Upper lobe of right lung (tissue), 1 donor: ENCODE measurements at places on chromosomes 16 and 17. TPM values are rescaled to one million over a fixed set of nuclear protein-coding genes. Genes with fewer than 3 reads are reported as not detected.

DNA sequence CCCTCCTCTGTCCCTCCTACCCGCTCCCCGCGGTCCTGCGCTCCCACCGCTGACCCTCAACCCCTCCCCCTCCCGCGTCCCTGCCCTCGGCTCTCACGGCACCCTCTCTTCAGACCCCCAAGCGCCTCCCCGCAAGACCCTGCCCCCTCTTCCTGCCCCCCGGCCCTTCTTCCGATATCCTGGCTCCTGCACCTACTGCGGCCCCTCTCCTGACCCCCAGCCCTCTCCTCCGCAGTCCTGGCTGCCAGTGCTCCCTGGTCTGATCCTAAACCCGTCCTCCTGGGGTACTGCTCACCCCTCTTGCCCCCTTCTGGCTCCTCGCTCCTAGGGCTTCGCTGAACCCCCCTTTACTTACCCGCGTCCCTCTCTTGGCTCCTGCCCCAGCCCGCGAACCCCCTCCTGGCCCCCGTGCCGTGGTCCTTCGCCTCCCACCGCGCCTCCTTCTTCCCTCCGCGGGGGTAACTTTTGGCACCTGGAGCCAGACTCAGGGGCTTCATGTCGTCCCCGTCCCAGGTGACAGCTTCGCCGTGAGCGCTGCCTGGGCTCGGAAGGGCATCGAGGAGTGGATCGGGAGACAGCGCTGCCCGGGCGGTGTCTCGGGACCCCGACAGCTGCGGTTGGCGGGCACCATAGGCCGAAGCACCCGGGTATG lies 839 bp downstream of the NKD1 start:
- DNase-seq, result no peak

The RAB26 gene
- total RNA-seq, result 0.67 TPM

The LPO gene
- total RNA-seq, result not detected

The NOD2 gene
- total RNA-seq, result 4.2 TPM

DNA sequence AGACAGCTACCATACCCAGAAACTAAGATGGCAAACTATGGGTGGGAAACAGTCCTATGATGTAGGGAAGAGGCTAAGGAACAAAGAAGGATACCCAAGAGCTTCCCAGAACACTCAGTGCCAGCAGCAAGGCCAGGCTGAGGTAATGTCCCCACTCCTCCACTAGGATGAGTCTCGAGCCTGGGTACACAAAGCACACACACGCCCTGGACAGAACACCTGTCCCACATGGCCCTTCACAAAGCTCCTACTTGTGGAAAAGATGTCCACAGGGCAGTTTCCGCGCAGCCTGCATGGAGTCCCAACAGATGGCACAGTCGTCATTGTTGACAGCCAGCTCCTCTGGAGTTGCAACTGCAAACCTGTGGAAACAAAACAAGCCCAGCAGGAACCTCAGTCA lies 23.9 kb downstream of the AMFR start:
- DNase-seq, result no peak

DNA sequence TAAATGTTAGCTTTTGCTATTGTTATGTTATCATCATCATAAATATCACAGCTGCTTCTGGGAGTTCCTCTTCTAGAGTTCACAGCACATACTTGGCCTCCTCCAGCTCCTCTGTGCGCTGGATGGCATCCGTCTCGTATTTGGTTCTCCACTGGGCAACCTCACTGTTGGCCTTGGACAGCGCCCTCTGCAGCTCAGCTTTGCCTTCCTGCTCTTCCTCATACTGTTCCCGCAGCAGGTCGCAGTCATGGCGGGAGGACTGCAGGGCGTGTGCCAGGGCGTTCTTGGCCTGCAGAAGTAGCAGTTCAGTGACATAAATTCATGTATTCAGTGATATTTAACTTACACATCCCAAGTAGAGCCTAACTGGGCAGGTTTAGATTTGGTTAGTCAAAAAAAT lies 23.4 kb downstream of the MYH8 start:
- no peak for DNase-seq

The FOXN1 gene
- 0.35 TPM for total RNA-seq

The TSNAXIP1 gene
- total RNA-seq, result 0.55 TPM

- no peak for DNase-seq
Measured at GRCh38 chr17:61011251-61011650, 333.6 kb downstream of the BCAS3 start.

- no peak for DNase-seq
Measured at GRCh38 chr17:39094607-39095308, 56.7 kb downstream of the PLXDC1 start.

DNA sequence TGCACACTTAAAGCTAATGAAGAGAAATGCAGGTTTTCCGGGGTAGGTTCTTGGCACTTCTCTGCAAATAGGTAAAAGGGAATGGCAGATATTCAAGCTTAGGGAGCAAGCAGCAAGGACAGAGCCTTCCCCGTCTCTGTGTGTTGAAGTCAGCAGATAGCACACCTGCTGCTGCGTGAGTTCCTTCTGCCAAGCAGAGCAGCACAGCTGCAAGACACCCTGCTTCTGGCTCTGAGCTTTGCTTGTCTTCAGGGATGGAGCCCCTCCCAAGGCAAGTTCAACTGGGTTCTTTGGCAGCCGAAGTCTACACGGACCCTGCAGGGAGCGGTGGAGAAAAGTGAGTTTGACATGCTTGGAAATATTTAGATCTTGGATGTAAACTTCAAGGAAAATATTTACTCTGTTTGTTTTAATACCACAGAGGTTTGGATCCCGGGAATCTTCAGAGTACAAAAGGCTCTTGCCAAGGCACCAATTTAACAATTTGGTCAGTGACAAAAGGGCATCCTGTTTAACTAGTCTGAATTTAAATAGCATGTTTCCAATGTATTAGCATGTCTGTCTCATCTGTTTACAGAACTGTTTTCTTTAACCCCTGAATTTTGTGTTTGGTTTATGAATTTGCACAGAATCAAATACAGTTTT lies 113.4 kb upstream of the KCNJ16 start:
- DNase-seq, result no peak

GRCh38 chr16:68910051-68910450 lies 66.7 kb downstream of the TANGO6 start:
- no peak for DNase-seq

DNA sequence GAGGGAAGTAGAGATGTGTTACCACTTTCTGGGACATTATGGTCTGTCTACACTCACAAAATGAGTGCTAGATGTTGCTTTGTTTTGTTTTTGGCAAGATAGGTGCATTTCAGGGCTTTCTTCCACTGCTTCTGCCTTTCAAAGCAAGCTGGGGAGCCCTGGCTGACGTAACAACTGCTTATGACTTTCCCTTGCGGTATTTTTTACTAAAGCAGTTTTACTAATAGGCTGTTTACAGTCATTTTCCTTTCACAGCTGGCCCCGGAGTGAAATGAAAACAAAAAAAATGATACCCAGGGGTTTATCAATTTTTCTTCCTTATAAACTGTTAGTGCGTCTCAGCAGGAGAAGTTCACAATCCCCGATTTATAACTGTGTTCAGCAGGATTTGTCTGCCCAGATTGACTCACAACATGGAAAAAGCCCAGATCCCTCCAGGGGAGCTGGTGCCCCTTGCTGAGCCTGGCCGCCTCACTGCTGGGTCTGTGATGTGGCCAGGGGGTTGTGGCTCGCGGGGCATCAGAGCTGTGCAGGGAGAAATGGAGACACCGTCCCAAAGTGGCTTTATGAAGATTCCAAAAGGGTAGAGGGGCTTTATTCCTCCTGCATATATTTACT lies 184.4 kb upstream of the HS3ST3A1 start:
- no peak for DNase-seq

DNA sequence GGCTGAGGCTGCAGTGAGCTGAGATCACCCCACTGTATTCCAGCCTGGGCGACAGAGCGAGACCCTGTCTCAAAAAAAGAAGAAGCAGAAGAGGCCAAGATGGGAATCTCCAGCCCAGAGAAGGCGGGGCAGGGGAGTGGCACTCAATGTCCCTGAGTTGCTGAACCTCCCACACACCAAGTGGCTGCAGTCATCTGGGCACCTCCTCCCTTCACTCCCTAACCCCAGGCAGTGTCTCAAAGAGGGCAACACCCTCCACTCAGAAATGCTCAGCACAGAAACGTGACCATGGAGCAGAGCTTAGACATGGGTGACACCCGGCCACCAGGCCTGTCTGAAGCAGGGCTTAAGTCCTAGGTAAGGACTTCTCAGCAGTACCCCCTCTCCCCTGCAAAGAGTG lies 36.3 kb upstream of the BCAR1 start:
- peak; percentile 72 for DNase-seq

The KRTAP4-1 gene
- not detected for total RNA-seq

- no peak for DNase-seq
Measured at GRCh38 chr16:52545222-52545897, 1.6 kb downstream of the TOX3 start.

- DNase-seq, result no peak
Measured at GRCh38 chr16:85349365-85350145, 237.3 kb upstream of the CIBAR2 start.

The KRT24 gene
- total RNA-seq, result not detected

The NPTX1 gene
- 1.3 TPM for total RNA-seq

The PLA2G10 gene
- 6.6 TPM for total RNA-seq

DNA sequence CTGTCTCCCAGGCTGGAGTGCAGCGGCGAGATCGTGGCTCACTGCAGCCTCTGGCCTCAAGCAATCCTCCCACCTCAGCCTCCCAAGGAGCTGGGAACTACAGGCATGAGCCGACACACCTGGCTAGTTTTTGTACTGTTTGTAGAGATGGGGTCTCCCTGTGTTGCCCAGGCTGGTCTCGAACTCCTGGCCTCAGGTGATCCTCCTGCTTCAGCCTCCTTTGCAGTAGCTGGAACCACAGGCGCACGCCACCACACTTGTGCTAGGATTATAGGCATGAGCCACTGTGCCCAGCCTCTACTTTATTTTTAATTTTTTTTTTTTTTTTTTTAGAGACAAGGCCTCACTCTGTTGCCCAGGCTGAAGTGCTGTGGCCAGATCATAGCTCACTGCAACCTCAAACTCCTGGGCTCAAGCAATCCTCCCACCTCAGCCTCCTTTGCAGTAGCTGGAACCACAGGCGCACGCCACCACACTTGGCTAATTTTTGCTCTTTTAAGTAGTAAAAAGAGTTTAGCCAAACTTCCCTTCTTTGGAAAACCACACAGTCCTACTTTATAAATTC lies 4.4 kb downstream of the NTAN1 start:
- DNase-seq, result peak; percentile 34

The CLEC18A gene
- 2.0 TPM for total RNA-seq

DNA sequence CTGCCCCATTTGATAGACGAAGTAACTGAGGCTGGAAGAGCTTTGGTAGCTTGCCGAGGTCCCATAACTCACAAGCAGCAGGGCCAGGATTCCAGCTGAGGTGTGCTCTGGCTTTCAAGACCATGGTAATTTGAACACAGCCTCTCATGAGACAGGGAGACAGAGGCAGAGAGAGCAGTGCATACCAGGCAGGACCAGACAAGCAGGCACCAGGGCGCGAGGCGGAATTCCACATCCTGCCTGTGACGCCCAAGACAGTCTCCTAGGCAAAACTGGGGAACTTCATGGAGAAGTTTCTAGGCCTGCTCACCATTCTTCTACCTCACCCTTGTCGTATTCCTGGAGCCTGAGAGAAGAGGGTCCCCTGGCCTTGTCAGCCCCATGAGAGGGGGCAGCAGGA lies 19.2 kb downstream of the SDK2 start:
- DNase-seq, result no peak

DNA sequence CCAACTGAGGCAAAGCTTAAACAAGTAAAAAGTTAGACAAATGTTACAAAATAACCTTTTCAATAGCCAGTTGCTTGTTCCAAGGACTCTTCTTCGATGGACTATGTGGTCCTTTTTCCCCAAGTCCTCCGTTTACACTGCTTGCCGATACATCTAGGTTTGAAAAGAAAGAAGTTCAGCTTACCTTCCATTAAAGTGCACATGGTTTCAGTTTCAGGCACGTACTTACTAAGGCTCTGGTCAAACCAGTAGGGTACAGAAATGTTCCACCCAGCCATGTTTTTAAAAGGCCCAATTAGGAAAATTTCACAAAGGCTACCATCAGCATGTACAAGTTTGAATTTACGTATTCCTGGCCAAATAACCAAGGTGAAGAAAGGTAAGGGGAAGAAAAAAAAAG lies 2.1 kb downstream of the SRSF2 start:
- DNase-seq, result no peak

GRCh38 chr17:62565817-62566216 lies 61.7 kb upstream of the MRC2 start:
- DNase-seq, result no peak

The SCNN1G gene
- total RNA-seq, result 14.8 TPM

The KRT23 gene
- 1.1 TPM for total RNA-seq

The FOXJ1 gene
- 2.9 TPM for total RNA-seq

- no peak for DNase-seq
Measured at GRCh38 chr17:20153231-20153630, 144.1 kb downstream of the SPECC1 start.

DNA sequence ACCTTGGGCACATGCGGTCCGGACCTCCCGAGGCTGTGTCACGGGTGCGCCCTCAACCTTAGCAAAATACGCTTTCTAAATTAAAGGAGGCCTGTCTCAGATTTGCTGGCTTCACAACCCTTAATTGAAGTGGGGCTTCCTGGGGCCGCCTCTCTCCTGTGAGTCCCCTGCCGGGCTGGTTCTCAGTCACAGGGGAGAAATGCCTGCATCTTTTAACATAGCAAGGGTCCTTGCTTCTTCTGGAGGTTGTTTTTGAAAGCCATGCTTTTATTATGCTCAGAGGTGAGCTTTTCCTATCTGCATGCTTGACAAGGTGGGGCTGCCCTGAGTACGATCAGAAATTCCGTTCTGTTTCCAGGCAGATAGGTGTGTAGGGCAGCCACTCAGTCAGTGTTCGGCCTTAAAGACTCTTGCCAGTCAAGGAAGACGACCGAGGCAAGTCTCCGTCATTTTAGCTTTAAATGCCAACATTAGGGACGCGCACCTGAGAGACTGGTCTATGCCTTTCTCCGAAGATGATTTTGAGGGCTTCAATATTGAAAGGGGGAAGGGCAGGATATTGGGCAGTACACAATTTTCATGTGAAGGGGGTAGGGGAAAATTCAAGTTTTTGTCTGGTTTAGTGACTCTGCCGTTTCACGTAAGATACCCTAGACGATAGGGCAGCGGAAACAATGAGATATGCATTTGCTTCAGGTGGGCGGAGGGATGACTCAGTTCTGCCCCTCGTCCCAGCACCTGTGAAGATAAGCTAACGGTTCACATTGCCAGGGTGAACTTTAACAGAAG lies 5.5 kb upstream of the SLC7A5 start:
- no peak for DNase-seq

The TBC1D26 gene
- not detected for total RNA-seq

The SLC5A10 gene
- not detected for total RNA-seq
